ENCODE measurements at places on chromosomes 3 and 15. TPM values are rescaled to one million over a fixed set of nuclear protein-coding genes. Genes with fewer than 3 reads are reported as not detected.

DNA sequence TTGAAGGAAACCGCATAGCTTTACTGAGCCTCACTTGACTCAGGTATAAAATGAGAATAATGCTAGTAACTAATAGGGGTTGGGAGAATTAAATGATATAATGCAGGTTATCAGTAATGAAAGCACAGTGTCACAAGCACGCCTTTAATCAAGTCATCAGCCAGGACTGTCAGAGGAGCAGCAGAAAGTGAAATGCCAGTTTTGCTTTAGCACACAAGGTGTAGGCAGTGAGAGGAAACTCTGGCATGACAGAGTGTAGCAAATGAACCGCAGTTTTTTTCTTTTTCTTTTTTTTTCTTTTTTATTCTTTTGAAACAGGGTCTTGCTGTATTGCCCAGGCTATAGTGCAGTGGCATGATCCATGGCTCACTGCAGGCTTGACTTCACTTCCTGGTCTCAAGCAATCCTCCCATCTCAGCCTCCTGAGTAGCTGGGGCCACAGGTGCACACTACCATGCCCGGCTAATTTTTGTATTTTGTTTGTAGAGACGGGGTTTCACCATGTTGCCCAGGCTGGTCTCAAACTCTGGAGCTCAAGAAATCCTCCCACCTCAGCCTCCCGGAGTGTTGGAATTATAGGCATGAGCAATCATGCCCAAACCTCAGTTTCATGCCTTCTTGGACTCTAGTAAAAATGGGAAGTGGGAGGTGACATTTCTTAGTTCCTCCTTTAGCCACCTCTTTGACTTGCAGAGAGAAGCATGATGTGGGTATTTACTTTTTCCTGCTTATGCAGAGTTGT lies 9.7 kb upstream of the SCAANT1 start:
- no peaks in the 10 kb centered on the region for H3K27me3 ChIP-seq
- no peak overlapping the region for H3K27ac ChIP-seq
- H3K36me3 ChIP-seq = peaks cover 23% of the 10 kb centered on the region
- no peak overlapping the region for H3K4me3 ChIP-seq

DNA sequence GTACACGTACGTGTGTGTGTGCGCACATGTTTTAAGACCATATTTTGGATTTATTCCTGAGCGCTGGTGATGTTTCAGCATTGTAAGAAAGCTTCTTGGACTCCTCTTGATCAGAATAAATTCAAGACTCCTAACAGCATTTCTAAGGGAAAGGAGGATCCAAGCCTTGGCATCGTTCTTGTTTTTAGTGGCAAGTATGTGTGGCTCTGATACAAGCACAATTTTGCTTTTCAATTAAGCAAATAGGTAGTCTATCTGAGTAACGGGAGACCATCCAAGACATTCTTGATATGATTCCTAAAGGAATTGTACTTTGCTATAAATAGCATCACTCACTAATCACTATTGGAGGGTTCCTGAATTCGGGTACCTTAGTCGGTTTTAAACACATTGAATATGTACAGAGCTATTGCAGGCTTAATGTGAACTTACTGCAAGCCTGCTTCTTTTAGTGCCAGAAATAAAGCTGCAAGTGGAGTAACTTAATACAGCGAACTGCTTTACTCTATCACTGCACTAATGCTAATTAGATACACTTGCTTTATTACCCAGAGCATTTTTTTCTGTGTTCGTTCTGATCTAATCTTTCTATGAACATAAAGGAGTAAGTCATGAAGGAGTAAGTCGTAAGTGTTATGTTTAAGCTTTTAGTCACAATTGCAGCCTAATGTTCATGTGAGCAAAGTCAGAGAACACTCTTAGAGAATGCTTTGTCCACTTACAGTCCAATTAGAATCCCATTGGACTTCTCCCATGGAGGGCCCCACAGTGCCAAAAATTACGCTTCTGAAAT lies 186.3 kb downstream of the MCTP2 start:
- H3K27ac ChIP-seq = no peak overlapping the region
- DNase-seq = no peak
- no peak overlapping the region for H3K4me3 ChIP-seq
- H3K4me1 ChIP-seq = peaks cover 7% of the 10 kb centered on the region
- H3K27me3 ChIP-seq = no peaks in the 10 kb centered on the region

GRCh38 chr15:75454471-75455378 lies 3.2 kb upstream of the SIN3A start:
- peaks cover 19% of the 10 kb centered on the region for H3K4me1 ChIP-seq
- peak overlapping the region; percentile 83 for H3K4me3 ChIP-seq
- no peaks in the 10 kb centered on the region for H3K27me3 ChIP-seq
- H3K27ac ChIP-seq = peak overlapping the region; percentile 98
- no peaks in the 10 kb centered on the region for H3K36me3 ChIP-seq

LRRC57 gene
- total RNA-seq = 27.7 TPM

HCLS1 gene
- 5.0 TPM for total RNA-seq

DNA sequence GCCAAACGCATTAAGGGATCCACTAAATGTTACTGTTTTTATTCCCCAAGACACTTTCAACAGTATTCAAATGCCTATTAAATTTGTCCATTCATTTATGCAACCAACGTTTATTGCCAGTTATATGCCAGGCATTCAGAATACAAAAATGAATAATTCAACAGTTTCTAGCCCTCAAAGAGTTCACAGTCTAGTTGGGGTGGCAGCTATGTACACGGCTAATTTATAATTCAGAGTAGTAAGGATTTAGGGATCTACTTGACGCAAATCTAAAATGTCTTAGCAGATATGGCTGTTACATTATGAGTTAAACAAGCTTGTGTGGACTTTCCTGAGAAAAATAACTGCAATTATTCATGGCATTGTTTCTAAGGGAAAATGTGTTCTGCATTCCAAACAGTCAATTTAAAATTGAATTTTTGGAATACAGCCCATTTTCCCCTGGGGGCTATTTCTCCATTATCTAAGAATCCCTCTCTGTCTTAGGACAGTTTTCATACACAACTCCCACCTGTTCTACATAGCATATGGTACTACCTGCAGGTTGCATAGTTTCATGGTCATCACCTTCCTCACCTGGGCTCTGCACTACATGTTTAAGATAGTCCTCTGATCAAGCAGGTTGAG lies 11.5 kb upstream of the MSL2 start:
- no peaks in the 10 kb centered on the region for H3K27me3 ChIP-seq
- no peak for DNase-seq
- no peaks in the 10 kb centered on the region for H3K36me3 ChIP-seq
- no peak overlapping the region for H3K27ac ChIP-seq
- H3K4me1 ChIP-seq = no peaks in the 10 kb centered on the region
- H3K4me3 ChIP-seq = no peak overlapping the region

GRCh38 chr15:74626752-74627692 lies 11.4 kb downstream of the CLK3 start:
- H3K27ac ChIP-seq = no peak overlapping the region
- DNase-seq = no peak
- H3K36me3 ChIP-seq = no peaks in the 10 kb centered on the region
- no peaks in the 10 kb centered on the region for H3K27me3 ChIP-seq
- no peak overlapping the region for H3K4me3 ChIP-seq
- H3K4me1 ChIP-seq = no peaks in the 10 kb centered on the region

GRCh38 chr3:58047826-58048225 lies 39.6 kb downstream of the FLNB start:
- peak overlapping the region; percentile 81 for H3K27ac ChIP-seq
- H3K36me3 ChIP-seq = no peaks in the 10 kb centered on the region
- H3K4me3 ChIP-seq = no peak overlapping the region
- no peak for DNase-seq
